Natural killer cell treated with Interleukin-12 subunit alpha and Interleukin-12 subunit beta and Interleukin-15 and Interleukin-18, amount 100 ng/mL, for 72 hours (primary cell): ENCODE measurements at places on chromosomes 11 and 22. TPM values are rescaled to one million over a fixed set of nuclear protein-coding genes. Genes with fewer than 3 reads are reported as not detected.

DNA sequence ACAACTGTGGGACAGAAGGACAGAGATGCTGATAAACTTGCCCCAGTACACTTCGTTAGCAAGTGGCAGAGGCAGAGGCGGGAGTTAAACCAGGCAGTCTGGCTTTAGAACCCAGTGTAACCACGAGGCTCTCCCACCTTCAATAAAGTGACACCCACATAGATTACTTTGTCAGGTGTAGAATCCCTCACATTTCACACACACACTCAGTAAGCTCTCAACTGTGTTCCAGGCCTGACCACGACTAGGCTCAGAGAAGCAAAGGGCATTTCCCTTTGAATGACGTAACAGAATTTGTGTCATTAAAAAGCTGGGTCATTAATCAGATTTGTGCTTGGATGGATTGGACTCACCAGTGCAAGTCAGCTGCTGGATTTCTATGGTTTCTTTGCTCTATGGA is 118.3 kb upstream of the RCN1 start:
- H3K4me3 ChIP-seq = no peak overlapping the region
- peaks cover 8% of the 10 kb centered on the region for H3K27me3 ChIP-seq
- no peaks in the 10 kb centered on the region for H3K36me3 ChIP-seq
- H3K4me1 ChIP-seq = no peaks in the 10 kb centered on the region

GRCh38 chr11:110196884-110197420 is 99.5 kb downstream of the RDX start:
- H3K36me3 ChIP-seq = no peaks in the 10 kb centered on the region
- DNase-seq = no peak
- no peak overlapping the region for H3K4me3 ChIP-seq

GRCh38 chr22:21762712-21763581 is 27.4 kb upstream of the YPEL1 start:
- peak; percentile 85 for DNase-seq
- H3K4me3 ChIP-seq = peak overlapping the region; percentile 78
- H3K27me3 ChIP-seq = no peaks in the 10 kb centered on the region
- H3K36me3 ChIP-seq = peaks cover 14% of the 10 kb centered on the region
- peaks cover 90% of the 10 kb centered on the region for H3K4me1 ChIP-seq
- peak overlapping the region; percentile 93 for H3K27ac ChIP-seq

- DNase-seq = no peak
- H3K4me1 ChIP-seq = no peaks in the 10 kb centered on the region
- no peaks in the 10 kb centered on the region for H3K36me3 ChIP-seq
- H3K27me3 ChIP-seq = no peaks in the 10 kb centered on the region
- no peak overlapping the region for H3K4me3 ChIP-seq
These were observed 1173.3 kb downstream of the LRRC4C start for GRCh38 chr11:40286137-40286536.

Gene GGT5
- 0.33 TPM for total RNA-seq

DNA sequence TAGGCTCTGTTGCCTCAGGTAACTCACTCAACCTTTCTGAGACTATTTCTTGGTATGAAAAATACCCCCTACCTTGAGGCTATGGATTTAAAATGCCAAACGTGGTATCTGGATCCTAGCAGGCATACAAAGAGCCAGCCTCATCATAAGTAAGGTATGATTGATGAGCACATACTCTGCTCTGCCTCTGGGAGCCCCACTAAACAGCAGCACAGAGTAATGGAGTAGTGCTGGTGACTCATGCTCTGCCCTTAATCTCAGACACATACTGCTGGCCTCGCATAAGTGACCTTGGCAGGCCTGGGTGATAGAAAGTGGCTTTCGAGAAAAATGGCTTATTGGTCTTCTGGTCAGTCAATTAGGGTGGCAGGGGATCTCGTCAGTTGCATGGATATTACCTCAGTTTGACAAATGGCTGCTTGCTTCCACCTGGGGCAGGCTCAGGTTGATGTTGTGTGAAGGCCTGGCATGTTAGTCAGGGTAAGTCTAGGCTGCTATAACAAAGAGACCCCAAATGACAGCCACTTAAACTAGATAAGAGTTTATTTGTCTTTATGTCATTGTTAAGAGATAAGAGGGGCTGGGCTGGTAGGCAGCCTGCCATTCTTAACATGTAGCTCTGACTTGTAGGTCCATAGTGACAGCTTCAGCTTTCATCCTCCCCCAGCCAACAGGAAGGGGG is 15.2 kb upstream of the SLC6A5 start:
- H3K27ac ChIP-seq = no peak overlapping the region
- H3K27me3 ChIP-seq = peaks cover 9% of the 10 kb centered on the region
- DNase-seq = no peak
- no peak overlapping the region for H3K4me3 ChIP-seq
- H3K4me1 ChIP-seq = no peaks in the 10 kb centered on the region

Gene UBQLN3
- total RNA-seq = not detected

DNA sequence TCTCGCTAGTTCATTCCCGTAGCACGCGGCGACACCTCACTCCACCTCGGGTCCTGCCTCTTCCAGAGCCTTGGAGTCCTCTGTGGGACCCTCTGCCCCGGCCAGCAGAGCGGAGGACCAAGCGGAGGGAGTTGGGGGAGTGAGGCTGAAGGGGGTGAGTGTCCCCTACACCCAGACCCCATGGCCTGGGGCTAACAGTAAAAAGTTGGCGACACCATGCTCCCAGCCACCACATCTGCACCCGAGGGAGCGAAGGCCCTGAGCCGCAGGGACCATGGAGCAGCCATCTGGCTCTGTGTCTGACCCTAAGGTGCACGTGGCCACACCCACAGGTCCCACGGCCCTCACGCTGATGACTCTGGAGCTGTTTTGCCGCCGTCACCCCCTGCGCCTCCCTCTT is 293.8 kb downstream of the BRD1 start:
- H3K36me3 ChIP-seq = no peaks in the 10 kb centered on the region
- H3K27ac ChIP-seq = no peak overlapping the region
- no peaks in the 10 kb centered on the region for H3K27me3 ChIP-seq
- no peak for DNase-seq

DNA sequence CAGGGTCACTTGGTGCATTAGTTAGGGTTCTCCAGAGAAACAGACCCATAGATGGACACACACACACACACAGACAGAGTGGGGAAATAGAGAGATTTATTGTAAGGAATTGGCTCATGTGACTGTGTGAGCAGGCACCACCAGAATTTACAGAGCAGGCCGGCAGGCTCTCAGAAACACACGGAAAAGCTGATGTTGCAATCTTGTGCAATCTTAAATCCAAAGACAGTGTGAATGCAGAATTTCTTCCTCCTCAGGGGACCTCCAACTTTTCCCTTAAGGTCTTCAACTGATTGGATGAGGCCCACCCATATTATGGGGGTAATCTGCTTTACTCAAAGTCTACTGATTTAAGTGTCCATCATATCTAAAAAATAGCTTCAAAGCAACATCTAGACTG is 49.8 kb downstream of the APIP start:
- no peak overlapping the region for H3K27ac ChIP-seq
- no peak for DNase-seq
- H3K36me3 ChIP-seq = no peaks in the 10 kb centered on the region

Gene C1QTNF4
- total RNA-seq = not detected

DNA sequence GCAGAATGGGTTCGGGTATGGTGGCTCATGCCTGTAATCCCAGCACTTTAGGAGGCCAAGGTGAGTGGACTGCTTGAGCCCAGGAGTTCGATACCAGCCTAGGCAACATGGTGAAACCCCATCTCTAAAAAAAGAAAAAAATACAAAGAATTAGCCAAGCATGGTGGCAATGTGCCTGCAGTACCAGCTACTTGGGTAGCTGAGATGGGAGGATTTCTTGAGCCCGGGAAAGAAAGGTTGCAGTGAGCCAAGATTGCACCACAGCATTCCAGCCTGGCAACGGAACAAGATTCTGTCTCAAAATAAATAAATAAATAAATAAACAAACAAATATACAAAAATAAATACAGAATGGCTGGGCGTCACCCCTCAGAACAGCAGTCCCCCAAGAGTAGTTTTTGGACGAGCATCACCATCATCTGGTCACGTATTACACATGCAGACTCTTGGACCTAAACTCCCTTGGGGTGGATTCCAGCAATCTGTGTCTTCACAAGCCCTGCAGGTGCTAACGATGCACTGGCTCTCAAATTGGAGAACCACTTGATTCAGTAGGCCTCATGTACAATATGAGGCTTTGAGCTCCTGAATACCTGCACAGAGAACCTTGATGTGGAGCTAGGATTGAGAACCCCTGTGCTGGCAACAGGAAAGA is 33.5 kb downstream of the CLMP start:
- peaks cover 4% of the 10 kb centered on the region for H3K27me3 ChIP-seq
- no peak overlapping the region for H3K4me3 ChIP-seq
- peaks cover 6% of the 10 kb centered on the region for H3K4me1 ChIP-seq

GRCh38 chr22:20282901-20283673 is 15.0 kb upstream of the RTN4R start:
- no peak overlapping the region for H3K27ac ChIP-seq
- H3K36me3 ChIP-seq = no peaks in the 10 kb centered on the region
- DNase-seq = no peak
- no peak overlapping the region for H3K4me3 ChIP-seq

Gene CCDC15
- total RNA-seq = 6.8 TPM

Gene GDPD4
- total RNA-seq = not detected

- no peak overlapping the region for H3K27ac ChIP-seq
- no peak overlapping the region for H3K4me3 ChIP-seq
- DNase-seq = no peak
- peaks cover 20% of the 10 kb centered on the region for H3K4me1 ChIP-seq
These were observed 5.9 kb downstream of the ABTB2 start for GRCh38 chr11:34351687-34352469.

- no peak for DNase-seq
- H3K4me1 ChIP-seq = peaks cover 5% of the 10 kb centered on the region
- no peak overlapping the region for H3K27ac ChIP-seq
- peak overlapping the region; percentile 29 for H3K4me3 ChIP-seq
- peaks cover 2% of the 10 kb centered on the region for H3K27me3 ChIP-seq
- no peaks in the 10 kb centered on the region for H3K36me3 ChIP-seq
These were observed 34.9 kb downstream of the PRDM11 start for GRCh38 chr11:45181193-45181888.

Gene SMIM35
- not detected for total RNA-seq

GRCh38 chr11:2193099-2193887 is 21.7 kb upstream of the TH start:
- no peak overlapping the region for H3K4me3 ChIP-seq
- H3K27me3 ChIP-seq = peaks cover 26% of the 10 kb centered on the region
- H3K27ac ChIP-seq = no peak overlapping the region

Gene OR52N4
- 0.45 TPM for total RNA-seq

GRCh38 chr11:107252429-107253161 is 205.0 kb downstream of the CWF19L2 start:
- H3K27me3 ChIP-seq = no peaks in the 10 kb centered on the region
- H3K4me1 ChIP-seq = no peaks in the 10 kb centered on the region
- H3K27ac ChIP-seq = no peak overlapping the region
- H3K4me3 ChIP-seq = no peak overlapping the region
- no peak for DNase-seq
- H3K36me3 ChIP-seq = no peaks in the 10 kb centered on the region

Gene MOGAT2
- total RNA-seq = not detected

Gene C11orf91
- not detected for total RNA-seq

DNA sequence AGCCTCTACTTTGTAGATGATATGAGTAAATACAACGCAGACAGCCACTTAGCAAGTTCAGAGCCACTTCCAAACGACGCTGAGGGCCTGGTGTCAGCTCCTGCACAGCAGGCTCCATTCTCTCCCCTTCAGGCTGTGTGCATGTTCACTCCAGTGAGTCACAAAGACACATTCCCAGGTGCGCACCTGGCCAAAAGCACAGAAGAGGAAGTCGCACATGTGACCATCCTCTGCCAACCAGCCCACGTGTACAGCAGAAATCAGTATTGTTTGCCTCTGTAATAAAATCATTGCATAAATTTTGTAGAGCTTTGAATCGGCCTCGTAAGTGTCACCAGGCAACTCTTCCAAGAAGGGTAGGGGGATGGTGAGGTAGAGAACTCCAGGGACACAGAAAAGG is 19.5 kb upstream of the TPH1 start:
- no peaks in the 10 kb centered on the region for H3K36me3 ChIP-seq
- DNase-seq = no peak
- H3K27ac ChIP-seq = no peak overlapping the region
- no peaks in the 10 kb centered on the region for H3K4me1 ChIP-seq

Gene GAL
- 1.1 TPM for total RNA-seq

GRCh38 chr11:126334659-126335462 is 20.6 kb upstream of the ST3GAL4 start:
- peaks cover 83% of the 10 kb centered on the region for H3K4me1 ChIP-seq
- H3K27ac ChIP-seq = peak overlapping the region; percentile 99
- H3K4me3 ChIP-seq = peak overlapping the region; percentile 63
- H3K27me3 ChIP-seq = no peaks in the 10 kb centered on the region

Gene OR8G1
- total RNA-seq = not detected

DNA sequence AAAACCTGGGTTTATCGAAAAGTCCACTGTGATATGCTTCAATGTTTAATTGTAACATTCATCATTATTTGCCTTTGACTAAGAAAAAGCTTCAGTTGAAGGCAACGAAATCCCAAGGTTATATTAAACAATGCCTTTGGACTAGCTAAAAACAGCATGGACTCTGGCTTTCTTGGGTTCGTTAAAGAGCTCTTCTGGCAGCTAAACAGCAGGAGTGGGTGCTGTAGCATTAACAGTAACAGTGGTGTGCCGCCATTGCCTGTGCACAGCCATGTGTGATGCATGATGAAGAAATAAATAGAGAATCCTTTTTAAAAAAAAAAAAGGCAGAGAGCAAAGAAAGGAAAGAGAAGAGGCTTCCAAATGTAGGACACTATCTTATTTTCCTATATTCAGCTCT is 406.6 kb upstream of the FAT3 start:
- no peaks in the 10 kb centered on the region for H3K4me1 ChIP-seq
- no peaks in the 10 kb centered on the region for H3K27me3 ChIP-seq
- H3K4me3 ChIP-seq = no peak overlapping the region
- DNase-seq = no peak
- no peak overlapping the region for H3K27ac ChIP-seq

DNA sequence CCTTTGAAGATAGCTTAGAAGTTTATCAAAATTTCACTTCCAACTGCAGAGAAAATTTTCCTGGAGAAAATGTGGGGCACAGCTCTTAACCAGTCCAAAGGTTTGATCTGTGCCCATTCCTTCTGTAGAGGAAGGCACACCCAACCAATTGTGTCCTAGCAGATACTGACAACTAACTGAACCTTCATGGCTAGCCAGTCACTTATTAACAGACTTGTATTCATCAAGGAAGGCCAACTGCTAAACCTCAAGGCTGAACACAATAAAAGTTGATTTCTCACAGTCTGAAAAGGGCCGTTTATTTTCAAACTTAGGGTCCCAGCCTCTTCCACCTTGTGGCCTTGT is 19.5 kb downstream of the SYT13 start:
- H3K27me3 ChIP-seq = peaks cover 43% of the 10 kb centered on the region
- no peak overlapping the region for H3K27ac ChIP-seq
- no peak for DNase-seq
- H3K4me3 ChIP-seq = no peak overlapping the region

- no peak overlapping the region for H3K4me3 ChIP-seq
- no peak overlapping the region for H3K27ac ChIP-seq
- H3K27me3 ChIP-seq = peaks cover 56% of the 10 kb centered on the region
- H3K36me3 ChIP-seq = no peaks in the 10 kb centered on the region
- DNase-seq = no peak
- H3K4me1 ChIP-seq = peaks cover 11% of the 10 kb centered on the region
These were observed 6.4 kb upstream of the BMAL1 start for GRCh38 chr11:13271060-13271693.
